Adipocyte (in vitro differentiated cells): ENCODE measurements at places on chromosomes 16 and 17.
A peak's percentile ranks its signal among the peaks of the same experiment; 100 is the strongest.

DNA sequence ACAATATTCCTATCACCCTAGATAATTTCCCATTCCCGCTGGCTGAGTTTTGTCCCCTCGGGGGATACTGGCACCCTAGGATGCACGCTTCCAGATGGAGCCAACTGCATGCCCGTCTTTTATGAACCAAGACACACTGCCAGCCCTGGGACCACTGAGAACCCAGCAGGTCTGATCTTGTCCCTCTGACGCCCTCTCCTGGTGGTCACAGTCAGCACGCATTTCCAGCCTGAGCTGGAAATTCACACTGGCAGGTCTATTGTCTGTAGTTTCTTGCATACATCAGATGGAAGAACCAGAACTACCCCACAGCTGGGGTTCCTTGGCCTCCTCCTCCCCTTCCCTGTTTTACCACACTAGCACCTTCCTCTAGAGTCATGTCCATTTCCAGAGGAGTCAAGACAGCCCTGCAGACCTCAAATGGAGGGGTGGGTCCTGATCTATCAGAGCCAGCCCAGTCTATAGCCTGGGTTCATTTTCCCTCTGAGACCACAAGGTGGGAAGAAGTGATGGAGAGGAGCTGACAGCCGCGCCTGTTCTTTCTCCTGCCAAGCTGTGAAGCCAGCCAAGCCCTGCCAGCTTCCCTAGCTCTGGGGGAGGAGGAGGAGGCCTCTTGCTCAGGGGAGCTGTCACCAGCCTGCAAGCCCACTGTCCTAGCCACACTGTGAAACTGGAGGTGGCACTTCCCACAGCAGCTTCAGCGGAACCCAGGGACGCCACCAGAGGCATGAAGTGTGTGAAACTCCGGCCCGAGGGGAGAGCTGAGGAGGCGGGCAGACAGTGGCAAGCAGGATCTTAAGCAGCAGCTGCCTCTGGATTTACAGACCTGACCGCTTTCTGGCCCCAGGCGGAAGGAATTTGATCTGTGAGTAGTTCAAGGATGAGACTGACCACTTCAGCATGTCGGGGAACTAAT is 29.3 kb downstream of the MXRA7 start:
- peak; percentile 79 for DNase-seq

DNA sequence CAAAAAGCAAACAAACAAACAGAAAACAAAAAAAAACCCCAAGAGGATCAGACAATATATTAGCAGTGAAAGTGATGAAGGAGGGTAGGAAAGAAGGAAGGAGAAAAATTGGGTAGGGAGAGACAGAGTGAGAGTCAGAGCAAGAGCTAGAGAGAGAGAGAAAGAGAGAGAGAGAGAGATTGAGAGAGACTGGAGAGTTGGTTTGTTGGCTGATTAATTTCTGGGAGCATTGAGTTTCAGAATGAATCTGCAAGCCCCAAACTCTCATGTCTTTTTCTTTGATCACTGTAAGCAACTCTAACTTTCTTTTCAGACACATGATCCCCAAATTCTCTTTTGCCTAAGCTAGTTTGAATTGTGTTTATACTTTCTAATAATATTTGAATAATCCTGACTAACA is 388.1 kb downstream of the SHISA9 start:
- no peak for DNase-seq

GRCh38 chr17:50693036-50693682 is 14.6 kb downstream of the ANKRD40 start:
- DNase-seq = peak; percentile 53

- no peak for DNase-seq
Measured at GRCh38 chr16:1010251-1010650, 28.7 kb downstream of the SOX8 start.

GRCh38 chr16:12429756-12430155 is 373.9 kb downstream of the CPPED1 start:
- DNase-seq = no peak

DNA sequence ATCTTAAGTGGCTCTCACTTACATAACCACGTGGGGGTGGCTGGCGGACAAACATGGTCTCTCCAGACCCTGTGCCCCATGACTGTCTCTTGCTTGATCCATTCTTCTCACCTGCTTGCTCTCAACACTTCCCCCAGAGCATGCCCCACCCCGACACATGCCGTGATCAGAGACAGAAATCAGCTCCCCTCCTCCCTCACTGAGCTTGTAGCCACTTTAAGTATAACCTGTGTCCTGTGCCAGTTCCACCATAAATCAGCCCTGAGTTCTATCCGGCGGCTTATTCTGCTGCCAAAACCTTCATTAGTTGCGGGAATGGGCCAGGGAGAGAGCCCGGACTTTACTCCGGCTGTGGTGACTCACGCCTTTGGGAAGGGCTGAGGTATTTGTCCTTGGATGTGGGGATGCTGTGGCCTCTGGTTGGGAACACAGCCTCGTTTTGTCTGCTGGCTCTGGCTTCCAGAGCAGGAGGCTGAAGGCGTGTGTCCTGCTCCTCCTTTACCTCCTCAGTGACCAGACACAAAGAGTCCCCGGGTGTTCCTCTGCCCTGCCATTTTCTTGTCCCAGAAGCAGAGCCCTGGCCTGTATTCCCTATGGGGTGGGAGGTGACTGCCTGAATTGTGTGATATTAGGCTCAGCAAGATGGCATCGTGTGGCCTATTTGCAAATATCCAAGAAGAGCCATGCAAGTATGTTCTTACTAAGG is 21.1 kb downstream of the ANKRD40 start:
- DNase-seq = peak; percentile 83

- DNase-seq = peak; percentile 30
Measured at GRCh38 chr17:63697341-63698286, 2.3 kb downstream of the LIMD2 start.

- no peak for DNase-seq
Measured at GRCh38 chr16:28210264-28210663, 1.5 kb downstream of the XPO6 start.

DNA sequence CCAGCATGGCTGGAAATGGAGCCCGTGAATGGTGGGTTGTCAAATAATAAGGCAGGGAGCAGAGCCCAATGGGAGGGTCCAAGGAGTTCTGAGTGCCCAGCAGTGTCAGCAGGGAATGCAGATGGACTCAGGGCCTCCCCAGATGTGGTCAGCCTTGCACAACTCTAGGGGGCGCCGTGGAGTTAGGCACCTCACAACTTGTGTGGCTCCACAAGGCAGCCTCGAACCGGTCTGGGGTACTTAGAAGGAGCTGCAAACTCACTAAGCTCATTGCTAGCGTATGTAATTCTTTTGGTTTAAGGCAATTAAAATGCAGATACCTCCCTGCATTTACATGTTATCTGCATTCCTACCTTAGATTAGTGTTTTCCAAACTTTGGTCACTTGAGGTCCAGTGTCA is 18.1 kb downstream of the IRF8 start:
- DNase-seq = no peak

GRCh38 chr16:49726155-49726554 is 129.8 kb downstream of the ZNF423 start:
- DNase-seq = no peak

DNA sequence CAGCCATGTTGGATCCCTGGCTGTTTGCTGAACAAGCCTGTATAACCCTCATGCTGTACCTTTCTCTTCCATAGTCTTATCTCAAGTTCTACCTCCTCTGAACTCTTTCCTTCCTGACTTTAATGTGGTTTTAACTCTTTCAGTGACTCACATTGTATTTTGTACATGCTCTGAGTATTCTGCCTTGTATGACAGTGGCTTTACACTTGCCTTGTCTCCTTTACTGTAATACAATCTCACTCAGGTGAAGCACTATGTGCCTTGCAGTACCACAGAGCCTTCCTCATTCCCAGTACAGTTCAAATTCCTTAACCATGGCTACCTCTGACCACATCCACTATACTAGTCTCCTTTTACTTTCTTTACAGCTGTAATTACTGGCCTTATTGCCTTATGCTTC is 14.1 kb downstream of the PSMD11 start:
- DNase-seq = no peak

DNA sequence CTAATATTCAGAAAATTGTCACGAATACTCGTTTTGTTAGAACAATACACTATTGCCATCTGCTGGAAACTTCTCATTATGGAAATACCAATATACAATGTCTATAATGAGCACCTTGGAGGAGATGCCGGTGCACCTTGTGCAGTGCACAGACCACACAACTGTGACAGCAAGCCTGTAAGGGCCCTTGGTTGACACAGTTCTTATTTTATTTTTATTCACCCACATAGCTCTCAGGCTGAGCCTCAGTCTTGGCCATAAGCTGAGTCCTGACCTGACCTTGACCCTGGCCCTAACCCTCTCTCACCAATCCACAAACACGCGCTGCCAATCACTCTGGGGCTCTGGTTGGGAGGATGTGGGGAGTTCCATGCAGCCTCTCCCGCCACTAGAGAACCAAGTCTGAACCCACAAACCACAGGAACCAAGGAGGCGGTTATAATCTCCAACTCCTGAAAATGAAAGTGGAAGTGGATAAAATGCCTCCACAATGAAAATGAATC is 7.6 kb downstream of the AIPL1 start:
- peak; percentile 25 for DNase-seq

- peak; percentile 50 for DNase-seq
Measured at GRCh38 chr17:78986649-78987328, 7.1 kb upstream of the LGALS3BP start.

GRCh38 chr16:79430191-79430678 is 170.3 kb downstream of the MAF start:
- DNase-seq = no peak

DNA sequence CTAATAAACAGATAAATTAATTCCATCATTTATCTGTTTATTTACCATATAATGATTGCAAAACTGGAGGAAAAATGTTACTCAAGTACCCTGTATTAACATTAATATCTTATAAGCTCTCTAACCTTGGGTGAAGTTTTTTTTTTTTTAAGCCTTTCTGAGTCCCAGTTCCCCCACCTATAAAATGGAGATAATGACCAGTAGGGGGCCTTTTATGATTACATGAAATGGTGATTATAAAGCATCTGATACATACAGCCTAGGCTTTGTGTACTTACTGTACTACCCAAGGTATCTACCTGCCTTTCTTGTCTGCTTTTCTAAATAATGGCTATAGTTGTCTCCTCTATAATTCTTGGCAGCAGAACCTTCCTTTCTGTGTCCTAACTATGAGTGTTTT is 22.6 kb downstream of the LRRC36 start:
- peak; percentile 54 for DNase-seq

DNA sequence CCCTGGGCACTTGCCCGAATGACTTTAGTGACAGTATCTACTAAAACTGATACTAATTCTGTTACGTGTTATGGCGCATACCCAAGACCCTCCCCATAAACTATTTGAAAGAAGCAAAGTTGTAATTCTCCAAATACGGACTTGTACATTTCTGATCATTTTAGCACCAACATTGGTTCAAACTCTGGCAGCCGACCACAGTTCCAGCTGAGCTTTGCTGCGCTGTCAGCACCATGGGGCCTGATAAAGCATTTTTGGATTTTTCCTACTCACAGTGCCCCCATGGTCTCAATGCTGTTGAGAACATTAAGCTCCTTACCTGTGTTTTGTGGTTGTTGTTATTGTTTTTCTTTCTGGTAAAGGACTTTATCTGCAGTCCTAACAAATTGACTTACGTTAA is 460.7 kb downstream of the MAF start:
- DNase-seq = no peak

- DNase-seq = peak; percentile 37
Measured at GRCh38 chr17:17021194-17021863, 20.9 kb upstream of the MPRIP start.

DNA sequence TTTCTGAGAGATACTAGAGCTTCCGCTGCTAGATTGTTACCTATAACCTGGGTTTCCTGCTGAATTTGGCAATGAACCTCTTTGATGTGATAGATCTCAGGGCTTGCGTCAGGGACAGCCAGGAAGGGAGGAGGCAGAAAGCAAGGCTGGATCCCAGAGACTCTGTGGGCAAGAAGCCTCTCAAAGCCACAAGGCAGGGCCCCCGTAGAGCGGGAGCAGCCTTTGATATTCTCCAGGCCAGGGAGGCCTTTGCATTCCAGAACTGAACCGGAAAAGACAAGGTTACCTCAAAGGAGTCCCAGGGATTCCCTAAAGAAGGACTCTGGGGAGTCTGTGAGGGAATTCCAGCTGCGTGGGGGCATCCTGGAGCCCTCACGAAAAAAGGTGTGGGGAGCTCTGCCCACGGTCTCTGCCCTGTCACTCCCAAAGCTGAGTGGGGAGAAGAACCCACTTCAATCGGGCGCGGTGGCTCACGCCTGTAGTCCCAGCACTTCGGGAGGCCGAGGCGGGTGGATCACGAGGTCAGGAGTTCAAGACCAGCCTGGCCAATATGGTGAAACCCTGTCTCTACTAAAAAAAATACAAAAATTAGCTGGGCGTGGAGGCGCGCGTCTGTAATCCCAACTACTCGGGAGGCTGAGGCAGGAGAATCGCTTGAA is 14.3 kb upstream of the SCIMP start:
- DNase-seq = no peak

- DNase-seq = peak; percentile 34
Measured at GRCh38 chr17:18856570-18856915, 1.4 kb upstream of the PRPSAP2 start.

DNA sequence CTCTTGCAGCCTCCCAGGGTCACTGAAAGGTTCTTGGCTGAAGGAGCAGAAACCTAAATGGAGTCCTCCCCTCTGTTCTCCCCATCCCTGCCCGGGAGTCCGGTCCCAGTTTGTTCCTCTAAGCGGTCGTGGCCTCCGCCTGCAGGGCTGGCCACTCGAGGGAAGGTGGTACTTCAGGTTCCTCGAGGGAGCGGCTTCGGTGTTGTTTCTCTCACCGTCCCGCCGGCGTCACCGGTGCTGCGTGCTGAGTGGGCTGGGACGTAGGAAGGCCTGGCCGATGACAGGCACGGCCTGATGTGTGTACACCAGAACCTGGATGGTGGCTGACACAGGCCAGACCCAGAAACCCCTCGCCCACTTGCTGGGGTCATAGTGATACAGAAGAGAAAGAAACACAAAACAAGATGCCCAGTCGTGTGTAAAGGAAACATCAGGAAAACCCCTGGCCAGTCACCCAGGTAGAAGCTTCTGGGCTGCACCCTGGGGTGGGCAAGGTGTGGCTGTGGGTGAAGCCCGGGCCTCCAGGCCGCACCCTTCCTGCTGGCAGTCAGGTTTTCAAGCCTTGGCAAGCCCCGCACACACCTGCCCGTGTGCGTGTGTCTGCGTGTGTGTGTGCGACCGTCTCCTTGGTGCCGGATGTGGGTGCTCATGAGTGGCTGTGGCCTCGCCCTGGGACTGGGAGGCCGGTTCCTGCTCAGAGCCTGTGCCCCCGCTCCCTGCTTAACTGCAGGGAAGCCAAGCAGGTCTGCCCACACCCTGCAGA is 52.0 kb downstream of the BAIAP2 start:
- no peak for DNase-seq

GRCh38 chr17:50745631-50746030 is 21.7 kb downstream of the ANKRD40CL start:
- DNase-seq = no peak

- no peak for DNase-seq
Measured at GRCh38 chr16:411576-412265, 10.0 kb downstream of the DECR2 start.

- DNase-seq = peak; percentile 80
Measured at GRCh38 chr17:68248199-68248825, 469 bp downstream of the AMZ2 start.
